Cortex of kidney (tissue), 1 donor: ENCODE measurements at places on chromosomes 16 and 17.

- DNase-seq, result no peak
Observed at GRCh38 chr17:58668598-58668935, 23.3 kb downstream of the TEX14 start.

DNA sequence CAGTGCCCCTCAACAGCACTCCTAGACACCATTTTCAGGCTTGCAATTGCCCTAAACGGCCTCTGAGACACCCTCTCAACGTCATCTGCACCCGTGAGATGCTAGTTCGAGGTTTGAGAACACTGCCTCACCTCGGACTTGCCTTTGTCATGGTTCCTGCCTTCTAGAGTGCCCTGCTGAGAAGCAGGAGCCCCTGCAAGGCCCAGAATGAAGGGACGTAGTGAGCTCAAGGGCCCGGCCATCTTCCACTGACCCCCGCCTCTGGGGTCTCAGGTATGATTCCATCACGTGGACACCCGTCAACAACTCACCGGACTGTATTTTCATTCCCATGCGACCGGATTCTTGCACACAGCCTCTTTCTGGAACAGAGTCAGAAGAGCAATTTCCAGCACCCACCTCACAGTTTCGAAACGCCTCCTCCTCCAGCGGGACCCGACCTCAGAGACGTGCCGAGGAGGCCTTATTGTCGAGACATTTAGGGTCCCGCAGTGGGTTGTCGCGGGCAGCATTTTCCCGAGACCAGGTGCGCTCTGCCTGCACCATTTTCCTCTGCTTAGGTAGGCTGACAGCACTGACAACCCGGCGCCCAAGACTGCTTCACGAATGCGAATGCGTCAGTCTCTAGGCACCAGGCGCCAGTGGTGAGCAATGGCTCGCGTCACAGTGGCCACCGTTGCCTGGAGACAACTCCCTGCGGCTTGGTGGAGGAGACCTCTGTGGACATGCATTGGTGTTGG is 999.9 kb downstream of the KCNJ18 start:
- no peak for DNase-seq

- DNase-seq, result no peak
Observed at GRCh38 chr16:84500531-84500930, 3.9 kb downstream of the MEAK7 start.

- DNase-seq, result no peak
Observed at GRCh38 chr17:67018471-67019434, 25.6 kb upstream of the CACNG1 start.

DNA sequence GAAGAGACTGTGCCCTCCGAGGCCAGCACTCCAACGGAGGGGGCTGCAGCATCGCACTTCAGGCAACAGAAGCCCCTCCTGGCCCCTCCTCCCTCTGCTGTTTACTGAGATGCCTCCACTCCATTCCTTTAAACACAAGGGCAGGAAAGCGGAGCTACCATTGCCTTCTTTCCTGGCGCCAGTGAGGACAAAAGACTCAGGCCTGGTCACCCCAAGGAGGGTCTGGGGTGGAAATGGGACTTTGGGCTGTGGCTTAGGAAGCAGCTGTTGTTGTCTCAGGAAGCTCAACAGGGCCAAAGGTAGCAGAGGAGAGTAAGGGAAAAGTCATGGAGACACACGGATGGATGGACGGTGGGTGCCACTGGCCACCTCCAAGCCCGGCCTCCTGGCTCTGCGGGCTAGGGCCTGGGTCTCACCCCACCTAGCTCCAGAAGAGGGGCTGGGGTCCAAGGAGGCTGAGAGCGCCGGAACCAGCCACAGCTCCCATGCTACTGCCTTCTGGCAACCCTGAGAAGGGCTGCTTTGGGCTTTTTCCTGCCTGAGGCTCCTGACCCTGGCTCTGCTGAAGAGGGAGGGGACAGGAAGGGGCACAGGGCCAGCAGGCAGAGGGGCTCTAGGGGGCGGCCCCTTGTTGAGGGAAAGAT is 11.1 kb downstream of the CD300LG start:
- no peak for DNase-seq

- DNase-seq, result no peak
Observed at GRCh38 chr17:61490540-61490975, 38.3 kb downstream of the TBX4 start.

GRCh38 chr17:4220655-4221054 is 43.1 kb downstream of the ANKFY1 start:
- DNase-seq, result no peak

- DNase-seq, result no peak
Observed at GRCh38 chr17:75875940-75876189, 2.5 kb downstream of the TRIM47 start.

GRCh38 chr16:6573577-6573976 is 759.1 kb upstream of the RBFOX1 start:
- no peak for DNase-seq

DNA sequence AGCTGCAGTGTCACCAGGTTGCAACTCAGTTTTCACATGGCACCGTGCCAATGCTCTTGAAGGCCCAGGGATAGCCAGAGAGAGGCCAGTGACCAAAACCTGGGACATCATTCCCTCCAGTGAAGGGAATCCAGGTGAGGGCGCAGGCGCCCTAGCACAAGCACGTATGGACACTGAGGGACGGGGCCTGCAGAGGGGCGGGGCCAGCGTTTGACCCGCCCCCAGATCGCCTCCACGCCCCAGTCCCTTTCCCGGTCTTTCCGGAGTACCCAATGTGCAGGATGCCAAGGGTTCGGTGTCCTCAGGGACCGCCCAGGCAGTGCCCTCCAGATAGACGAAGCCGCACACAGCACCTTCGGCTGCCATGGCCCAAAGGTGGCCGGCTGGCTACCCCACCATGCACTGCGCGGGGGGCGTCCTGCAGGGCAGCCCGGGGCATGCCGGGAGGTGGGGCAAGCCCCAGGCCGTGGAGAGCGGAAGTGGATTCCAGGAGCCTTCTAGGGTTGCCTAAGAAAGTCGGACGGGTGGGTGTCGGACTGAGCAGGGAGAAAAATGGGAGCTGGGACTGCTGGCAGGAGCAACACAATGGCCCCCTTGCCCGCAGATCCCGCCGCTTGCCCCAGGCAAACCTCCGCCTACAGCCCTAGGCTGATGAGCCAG is 4.6 kb downstream of the SLC12A4 start:
- DNase-seq, result no peak

GRCh38 chr17:64686705-64687104 is 24.6 kb upstream of the SMURF2 start:
- DNase-seq, result no peak

DNA sequence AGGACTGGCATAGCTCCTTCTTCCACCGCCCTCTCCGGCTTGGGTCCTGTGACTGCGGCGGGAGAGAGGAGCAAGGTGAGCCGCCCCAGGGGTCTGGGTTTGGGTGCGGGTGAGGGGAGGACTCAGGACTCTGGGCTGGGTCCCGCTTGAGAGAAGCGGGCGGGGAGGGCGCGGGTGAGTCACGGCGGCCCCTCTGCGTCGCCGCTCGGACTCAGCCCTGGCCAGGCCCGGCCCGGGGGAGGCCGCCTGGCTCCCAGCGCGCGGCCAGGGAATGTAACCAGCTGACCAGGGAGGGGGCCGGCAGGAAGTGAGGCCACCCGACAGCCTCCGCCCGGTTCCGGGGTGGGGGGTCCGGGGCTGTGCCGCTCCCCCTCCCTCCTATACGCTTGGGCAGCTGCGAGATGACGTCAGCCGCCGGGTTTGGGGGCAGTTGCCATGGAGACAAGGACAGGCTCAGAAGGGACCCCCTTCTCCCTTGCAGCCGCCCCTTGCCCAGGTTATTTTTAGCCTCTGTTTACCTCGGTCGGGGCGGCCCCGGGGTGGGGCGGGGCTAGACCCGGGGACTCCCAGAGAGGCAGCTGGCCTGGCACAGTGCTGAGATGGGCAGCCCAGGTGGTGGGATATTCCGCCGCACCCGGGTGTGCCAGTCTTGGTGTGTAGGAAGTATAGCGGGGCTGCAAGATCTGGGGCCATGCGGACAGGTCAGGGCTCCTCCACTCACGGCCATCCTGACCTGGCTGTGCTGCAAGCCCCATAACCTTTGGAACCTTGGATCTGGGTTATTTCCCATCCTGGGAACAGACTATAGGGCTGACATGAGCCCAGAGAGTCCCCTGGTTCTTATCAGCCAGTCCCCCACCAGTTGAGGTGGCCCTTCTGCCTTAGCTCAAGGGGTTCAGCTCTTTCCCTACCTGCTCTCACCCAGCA is 1.6 kb downstream of the RIPOR1 start:
- DNase-seq, result no peak

GRCh38 chr16:27708651-27709050 is 158.7 kb downstream of the KATNIP start:
- DNase-seq, result no peak

- DNase-seq, result no peak
Observed at GRCh38 chr16:77977339-77977738, 45.0 kb upstream of the CLEC3A start.

- DNase-seq, result no peak
Observed at GRCh38 chr16:84266451-84266850, 26.6 kb upstream of the KCNG4 start.

GRCh38 chr16:63578791-63579190 is 1542.6 kb upstream of the CDH8 start:
- DNase-seq, result no peak

- DNase-seq, result no peak
Observed at GRCh38 chr17:45036691-45037090, 14.7 kb downstream of the DCAKD start.

- no peak for DNase-seq
Observed at GRCh38 chr17:29731589-29731929, 108.8 kb upstream of the CORO6 start.

DNA sequence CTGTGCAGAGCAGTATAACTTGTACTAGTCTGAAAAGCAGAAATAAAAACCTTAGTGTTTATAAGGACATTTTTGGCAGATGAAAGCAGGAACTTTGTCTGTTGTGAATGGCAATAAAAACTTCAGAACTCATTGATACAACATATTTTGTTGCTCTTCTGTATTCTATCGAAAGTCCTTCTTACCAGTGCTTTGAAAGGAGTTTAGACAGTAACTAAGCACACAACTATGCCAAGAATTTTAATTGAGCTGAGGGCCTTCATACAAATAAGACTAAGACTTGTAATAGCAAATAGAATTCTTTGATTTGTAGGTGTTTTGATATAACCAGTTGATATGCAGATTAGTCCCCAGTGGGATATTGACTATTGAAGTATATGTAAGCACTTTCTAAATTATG is 308.4 kb downstream of the ZFHX3 start:
- no peak for DNase-seq

- no peak for DNase-seq
Observed at GRCh38 chr17:9813166-9813565, 8.7 kb downstream of the GSG1L2 start.

- DNase-seq, result no peak
Observed at GRCh38 chr17:50053654-50053960, 2.3 kb upstream of the ITGA3 start.

- no peak for DNase-seq
Observed at GRCh38 chr17:36665417-36665816, 64.0 kb downstream of the MRM1 start.

GRCh38 chr16:53809088-53809932 is 105.4 kb downstream of the FTO start:
- no peak for DNase-seq

DNA sequence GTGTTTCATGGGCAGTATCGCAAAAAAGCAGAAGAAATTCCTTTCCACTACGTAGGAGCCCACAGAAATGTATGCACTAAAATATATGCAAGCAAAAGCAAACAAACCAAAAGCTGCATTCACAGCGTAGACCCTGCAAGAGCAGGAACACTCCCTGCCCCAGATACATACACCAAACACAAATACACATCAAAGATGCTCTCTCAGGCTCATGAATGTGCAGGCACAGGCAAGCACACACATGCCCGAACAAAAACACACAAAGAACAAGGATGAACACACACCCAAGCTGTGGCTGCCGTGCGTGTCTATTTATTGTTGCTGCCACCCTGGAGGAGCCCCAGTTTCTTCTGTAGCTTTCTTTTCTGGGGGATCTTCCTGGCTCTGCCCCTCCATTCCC is 1.7 kb downstream of the NUPR1 start:
- DNase-seq, result no peak
